ELR (cell line): ENCODE measurements at places on chromosomes 3 and 15.

DNA sequence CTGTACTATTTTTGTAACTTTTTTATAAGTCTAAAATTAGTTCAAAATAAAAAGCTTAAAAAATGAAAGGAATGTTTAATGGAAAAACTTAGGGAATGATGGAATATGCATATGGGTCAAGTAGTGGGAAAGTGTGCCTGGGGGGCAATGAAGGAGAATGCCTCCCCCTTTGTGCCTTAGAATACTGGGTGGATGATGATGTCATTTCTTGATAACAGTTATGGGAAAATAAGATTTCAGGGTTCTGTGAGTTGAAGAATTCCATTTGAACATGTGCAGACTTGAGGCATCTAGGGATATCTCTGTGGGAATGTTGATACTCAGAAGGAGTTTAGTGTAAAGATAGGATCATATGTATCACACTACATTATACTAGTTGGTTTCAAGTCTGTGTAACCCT is 13.8 kb downstream of the WDR93 start:
- no peak for DNase-seq

DNA sequence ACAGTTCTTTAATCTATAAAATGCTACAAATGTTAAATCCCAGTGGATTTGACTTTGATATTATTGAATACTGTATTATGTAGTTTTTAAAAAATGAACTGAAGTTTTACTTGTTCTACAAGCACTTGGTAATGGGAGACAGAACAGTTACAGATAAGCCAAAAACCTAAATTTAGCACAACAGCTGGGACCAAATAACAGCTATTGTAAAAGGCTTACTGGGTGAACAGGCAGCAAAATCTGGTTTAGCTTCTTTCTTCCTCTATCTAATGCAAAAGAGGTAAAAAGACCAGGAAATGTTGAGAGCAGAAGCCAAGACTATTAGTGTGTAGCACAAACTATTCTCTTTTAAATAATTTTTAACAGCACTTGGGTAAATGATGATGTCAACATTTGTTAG is 1.6 kb upstream of the ATOSA start:
- no peak for DNase-seq

DNA sequence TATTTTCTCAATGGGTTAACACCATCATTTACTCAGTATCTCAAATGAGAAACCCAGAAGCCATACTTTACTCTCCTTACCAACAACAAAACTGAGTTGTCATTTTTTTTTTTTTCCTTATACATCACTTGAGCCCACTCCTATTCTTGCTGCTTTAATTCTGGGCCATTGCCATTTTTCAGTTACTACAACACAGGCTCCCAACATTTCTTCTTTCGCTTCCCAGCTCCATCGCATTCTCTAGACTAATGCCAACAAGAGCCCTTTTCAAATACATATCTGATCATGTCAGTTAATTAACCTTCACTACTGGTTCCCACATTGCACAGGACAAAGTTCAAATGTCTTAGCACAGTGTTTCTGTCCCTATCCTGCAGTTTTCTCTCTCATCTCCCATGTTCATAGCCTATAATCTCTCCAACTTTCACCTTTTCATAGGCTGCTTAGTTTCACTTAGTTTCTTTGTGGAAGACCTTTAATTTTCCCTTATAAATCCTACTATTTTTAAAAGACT is 22.5 kb upstream of the ANXA2 start:
- no peak for DNase-seq

GRCh38 chr3:188868803-188869202 is 303.0 kb upstream of the TPRG1 start:
- no peak for DNase-seq

- peak; percentile 47 for DNase-seq
Observed at GRCh38 chr3:123071146-123071545, 4.3 kb downstream of the PDIA5 start.
